ENCODE measurements at places on chromosomes 1 and 21.

- DNase-seq: no peak
These were observed 49.2 kb upstream of the GJA8 start for GRCh38 chr1:147853391-147853790.

- DNase-seq: no peak
These were observed at the start of gene SIM2 for GRCh38 chr21:36698981-36699545. TSS of gene SIM2 (plus strand) at chr21:36699115. CDS start at chr21:36699747, 632 bp downstream.

GRCh38 chr1:172900376-172900997 is 150.3 kb downstream of the TNFSF18 start:
- DNase-seq: no peak

DNA sequence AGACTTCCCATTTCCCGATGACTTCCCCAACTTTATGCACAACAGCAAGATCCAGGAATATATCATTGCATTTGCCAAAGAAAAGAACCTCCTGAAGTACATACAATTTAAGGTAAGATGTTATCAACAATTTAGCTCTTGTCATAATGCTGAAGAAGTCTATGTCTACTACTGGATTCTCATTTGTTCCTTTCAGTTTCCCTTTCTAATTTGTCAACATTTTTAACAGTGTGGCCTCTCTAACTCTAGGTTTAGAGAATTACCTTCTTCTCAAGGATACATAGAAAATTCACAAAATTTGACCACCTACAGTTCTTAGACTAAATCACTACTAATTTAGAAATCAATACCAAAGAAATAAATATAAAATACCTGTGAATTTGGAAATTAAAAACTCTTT is 13.2 kb downstream of the FMO3 start:
- no peak for DNase-seq

DNA sequence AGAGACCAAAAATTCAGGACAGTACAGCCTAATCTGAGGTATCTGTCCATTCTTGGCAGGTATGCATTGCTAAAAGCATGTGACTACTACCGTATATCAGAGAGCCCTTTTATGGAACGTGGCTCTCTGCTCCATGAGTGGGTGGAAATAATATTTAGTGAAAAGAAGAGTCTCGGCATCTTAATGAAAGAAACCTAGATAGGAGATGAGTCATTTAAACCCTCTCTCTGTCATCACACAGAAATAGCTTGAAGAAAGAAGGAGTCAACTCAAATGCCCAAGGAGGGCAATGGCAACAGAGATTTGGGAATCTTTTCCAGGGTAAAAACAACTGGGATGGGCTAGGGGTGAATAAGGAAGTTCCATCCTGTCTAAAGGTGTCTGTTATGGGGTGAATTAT is 528.2 kb downstream of the SMYD3 start:
- no peak for DNase-seq

DNA sequence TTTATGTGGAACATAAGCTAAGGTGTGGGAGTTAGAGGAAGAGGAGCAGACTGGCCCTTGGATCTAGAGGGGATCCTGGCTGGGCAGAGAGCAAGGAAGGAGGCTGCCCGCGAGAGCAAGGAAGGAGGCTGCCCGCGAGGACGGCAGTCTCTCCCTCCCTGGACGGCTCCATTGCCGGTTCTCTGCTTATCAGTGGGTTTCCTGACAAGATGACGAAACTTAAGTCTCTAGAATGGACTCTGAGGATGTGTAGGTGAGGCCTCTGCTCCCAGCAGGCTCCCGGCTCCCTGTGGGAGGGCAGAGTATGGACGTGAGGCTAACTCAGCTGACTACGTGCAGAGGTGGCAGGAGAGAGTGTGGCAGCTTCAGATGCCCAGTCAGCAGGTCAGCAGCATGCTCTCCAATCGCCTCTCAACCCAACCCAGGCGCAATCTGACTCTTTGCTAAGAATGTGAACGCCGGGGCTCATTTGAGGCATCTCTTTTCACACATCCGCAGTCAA is 6.1 kb downstream of the MYBPHL start:
- no peak for DNase-seq

- DNase-seq: no peak
These were observed 7.1 kb downstream of the MEX3A start for GRCh38 chr1:156075162-156075561.

GRCh38 chr1:93960641-93961147 is 51.5 kb upstream of the GCLM start:
- DNase-seq: no peak

DNA sequence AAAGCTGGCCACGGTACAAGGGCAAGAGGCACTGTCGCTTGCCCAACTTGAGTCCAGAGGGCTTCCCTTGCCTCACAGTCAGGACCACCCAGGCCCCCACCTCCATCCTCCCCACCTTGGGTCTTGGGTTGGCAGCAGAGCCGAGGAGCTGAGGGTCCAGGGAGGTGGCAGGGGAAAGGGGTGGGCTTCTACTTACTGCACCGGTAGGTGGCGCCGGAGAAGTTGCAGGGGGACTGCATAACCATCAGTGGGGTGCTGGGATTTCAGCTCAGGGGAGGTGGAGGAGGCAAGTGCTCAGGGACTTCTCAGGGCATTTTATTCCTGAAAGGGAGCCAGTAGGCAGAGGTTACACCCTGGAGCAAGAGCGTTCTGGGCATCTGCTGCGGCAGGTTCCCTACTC is 44.0 kb downstream of the TRIM62 start:
- no peak for DNase-seq

DNA sequence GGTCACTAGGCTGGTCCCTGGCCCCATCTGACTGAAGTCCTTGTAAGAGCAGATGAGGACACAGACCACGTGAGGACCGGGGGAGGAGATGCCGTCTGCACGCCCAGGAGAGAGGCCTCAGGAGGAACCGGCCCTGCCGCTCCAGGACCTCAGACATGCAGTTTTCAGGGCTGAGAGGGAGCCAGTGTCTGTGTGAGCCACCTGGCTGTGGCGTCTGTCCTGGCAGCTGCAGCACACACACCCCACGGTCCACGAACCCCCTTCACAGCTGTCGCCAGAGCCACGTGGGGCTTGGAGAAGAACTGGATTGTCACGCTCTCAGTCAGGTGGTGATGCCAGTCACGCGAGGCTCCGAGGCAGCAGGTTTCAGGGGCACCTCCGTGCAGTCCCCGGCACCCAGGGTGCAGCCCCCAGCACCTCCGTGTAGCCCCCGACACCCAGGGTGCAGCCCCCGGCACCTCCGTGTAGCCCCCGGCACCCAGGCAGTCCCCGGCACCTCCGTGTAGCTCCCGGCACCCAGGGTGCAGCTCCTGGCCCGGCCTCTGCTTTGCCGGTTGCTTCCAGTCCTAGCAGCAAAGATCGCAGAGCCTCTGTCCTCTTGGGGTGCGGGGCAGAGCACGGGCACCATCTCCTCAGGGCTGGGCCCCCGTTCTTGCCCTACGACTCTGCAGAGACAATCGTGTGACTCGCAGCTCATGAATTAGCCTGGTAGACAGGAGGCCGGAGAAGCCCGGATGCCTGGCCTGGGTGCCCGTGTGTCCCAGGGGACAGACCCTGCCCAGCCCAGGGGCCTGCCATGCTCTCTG is 19.0 kb upstream of the SUMO3 start:
- no peak for DNase-seq

GRCh38 chr1:152623203-152623844 is 421 bp upstream of the LCE3A start:
- no peak for DNase-seq

- no peak for DNase-seq
These were observed 42.9 kb upstream of the DNAJC6 start for GRCh38 chr1:65266476-65266875.

GRCh38 chr21:21111309-21111920 is 113.2 kb downstream of the NCAM2 start:
- no peak for DNase-seq

DNA sequence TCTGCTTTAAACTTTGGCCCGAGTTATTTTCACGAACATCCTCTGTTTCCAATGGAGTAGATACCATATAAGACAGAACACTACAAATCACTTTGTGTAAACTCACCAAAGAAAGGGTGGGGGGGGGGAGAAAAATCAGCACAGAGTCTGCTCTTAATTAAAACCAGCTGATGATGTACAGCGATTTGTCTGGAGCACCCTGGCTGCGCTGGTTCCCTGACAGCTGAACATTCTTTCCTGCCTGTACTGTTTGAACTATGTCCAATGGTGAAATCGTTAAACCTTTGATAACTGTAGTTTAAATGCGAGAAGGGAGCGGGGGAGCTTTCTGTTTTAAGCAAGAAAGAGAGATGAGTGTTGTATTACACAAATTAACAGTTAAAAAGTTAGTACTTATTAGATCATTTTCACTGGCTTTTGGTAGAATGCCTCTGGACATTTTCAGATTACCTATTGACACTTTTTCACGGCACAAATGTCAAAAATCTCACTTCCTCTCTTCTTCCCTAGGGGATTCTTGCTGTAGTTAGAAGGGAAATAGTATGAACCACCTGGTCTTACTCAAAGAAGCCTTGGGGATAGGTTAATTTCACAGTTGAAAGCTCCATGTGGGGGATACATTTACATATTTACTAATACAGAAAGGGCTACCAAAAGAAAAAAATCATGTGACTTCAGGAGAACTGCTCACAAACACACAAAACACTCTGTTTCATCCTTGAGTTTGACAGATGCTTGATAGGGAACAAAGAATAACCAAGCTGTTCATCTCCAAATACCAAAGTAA is 140.2 kb upstream of the RUNX1 start:
- no peak for DNase-seq

- DNase-seq: no peak
These were observed 36.8 kb downstream of the HENMT1 start for GRCh38 chr1:108624069-108624468.

GRCh38 chr1:246527402-246528088 is 20.5 kb upstream of the SMYD3 start:
- DNase-seq: no peak

GRCh38 chr1:153882296-153882912 is 40.4 kb downstream of the GATAD2B start:
- no peak for DNase-seq

GRCh38 chr1:117747605-117748004 is 141.8 kb downstream of the TENT5C start:
- DNase-seq: no peak

- DNase-seq: no peak
These were observed 41.5 kb downstream of the IGSF21 start for GRCh38 chr1:18149027-18149641.

DNA sequence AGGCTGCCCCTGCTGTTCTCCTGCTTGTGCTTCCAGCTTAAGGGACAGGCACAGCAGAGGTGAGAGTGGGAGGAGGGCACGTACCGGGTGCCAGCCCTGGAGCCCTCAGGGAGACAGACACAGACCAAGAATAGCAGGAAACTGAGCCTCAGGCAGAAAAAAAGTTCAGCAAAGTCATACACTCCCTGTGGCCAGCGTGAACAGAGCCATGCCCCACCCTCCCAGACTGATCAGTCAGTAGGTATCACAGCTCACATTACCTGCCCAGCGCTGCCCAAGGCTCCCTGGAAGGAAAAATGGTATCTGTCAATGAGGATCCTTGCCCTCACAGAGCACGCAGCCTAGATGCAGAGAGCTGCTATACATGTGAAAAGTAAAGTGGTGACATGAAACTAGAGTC is 1.3 kb downstream of the UBL4B start:
- DNase-seq: no peak

- no peak for DNase-seq
These were observed 722 bp downstream of the NPHP4 start for GRCh38 chr1:5991381-5992025.

- DNase-seq: no peak
These were observed 71.4 kb downstream of the USP1 start for GRCh38 chr1:62508187-62508758.

GRCh38 chr1:205593967-205594366 is 37.8 kb downstream of the ELK4 start:
- DNase-seq: no peak

DNA sequence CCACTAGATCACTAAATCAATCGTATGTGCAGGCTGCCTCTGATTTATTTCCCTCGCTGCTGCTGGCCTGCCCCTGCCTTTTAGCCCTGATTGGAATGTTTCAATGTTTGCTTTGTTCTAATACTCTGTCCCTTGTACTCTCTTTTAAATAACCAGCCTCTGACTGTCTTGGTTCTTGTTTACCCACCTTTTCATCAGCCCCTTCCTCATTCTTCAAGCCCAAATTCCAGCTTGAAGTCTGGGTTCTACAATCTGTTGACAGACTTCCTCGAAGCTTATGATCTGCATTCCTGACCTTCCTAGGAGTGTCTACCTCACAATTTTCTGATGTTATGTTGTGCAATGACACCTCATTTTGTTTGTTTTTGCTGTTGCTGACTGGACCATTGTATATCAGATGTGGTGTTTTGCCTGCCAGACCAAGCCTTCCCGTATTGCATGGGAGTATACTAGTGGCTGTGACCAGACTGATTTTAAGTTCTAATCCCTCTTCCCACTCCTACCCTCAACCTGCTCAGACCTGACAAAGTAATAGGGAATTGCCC is 46.6 kb upstream of the APOBEC4 start:
- DNase-seq: no peak

DNA sequence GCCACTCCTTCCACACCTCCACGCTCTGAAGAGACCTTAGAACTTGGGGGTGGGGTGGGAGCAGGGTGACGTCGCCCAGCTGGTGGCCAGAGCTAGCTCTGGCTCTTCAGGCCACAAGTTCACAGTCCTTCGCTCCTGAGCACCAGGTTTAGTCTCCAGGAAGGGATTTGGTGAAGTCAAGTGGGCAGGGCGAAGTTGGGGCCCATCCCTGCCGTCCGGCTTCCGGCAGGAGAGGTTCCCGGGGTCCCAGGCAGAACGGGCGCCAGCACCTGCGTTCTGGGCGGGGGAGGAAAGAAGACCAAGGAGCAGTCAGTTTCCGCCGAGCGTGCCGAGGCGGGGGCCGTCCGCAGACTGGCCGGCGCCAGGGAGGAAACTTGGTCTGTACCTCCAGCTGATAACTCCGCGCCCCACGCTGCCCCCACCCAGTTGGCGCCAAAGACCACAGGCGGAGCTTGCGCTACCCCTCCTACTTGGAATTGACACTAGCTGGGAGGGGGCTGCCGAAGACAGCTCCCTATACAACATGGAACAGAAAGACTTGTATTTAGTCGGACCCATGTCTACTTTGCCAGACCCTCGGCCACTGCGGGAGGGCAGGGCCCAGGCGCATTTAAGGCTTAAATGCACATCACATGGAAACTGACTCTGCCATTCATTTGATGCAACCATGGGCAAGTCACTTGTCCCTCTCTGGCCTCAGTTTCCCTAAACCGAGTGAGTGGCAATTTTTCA is 995 bp downstream of the ID3 start:
- no peak for DNase-seq

DNA sequence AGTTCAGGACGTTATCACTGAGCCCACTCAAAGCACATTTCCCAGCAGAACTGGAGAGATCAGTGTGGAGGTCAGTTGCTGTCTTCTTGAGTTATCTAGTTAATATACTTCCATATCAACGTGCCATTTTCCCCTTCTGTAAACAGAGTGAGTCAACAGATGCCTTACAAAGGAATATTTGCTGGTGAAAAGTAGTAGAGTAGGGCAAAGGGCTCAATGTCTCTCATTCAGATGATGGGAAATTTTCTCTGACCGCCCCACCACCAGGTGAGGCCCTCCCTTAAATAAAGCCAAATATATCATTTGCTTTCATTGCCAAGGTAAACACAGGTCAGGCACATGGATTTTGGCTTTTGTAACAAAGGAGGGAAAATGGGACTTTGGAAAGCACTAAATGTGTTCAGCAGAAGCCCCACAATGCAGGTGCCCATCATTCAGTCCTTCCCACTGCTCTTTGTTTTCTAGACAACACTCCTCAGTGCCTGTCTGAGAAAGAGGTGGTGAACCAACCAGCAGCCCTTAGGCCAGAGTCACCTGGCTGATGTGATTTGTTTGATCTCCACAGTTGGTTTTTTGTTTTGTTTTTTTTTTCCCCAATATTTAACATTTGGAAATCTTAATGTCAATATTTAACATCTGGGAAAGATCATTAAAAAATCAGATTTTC is 40.5 kb upstream of the SAMD13 start:
- no peak for DNase-seq

- DNase-seq: no peak
These were observed 994 bp downstream of the RO60 start for GRCh38 chr1:193060406-193060805.

- no peak for DNase-seq
These were observed 2.5 kb downstream of the ETV3 start for GRCh38 chr1:157135646-157136045.

Measured in esophagus squamous epithelium (tissue), 5 donors.